ENCODE measurements at places on chromosomes 6 and 20.
A peak's percentile ranks its signal among the peaks of the same experiment; 100 is the strongest.

- peak; percentile 35 for DNase-seq
These were observed 669 bp upstream of the TMEM30A start for GRCh38 chr6:75285283-75285639.

- DNase-seq: no peak
These were observed 791.1 kb downstream of the MAFB start for GRCh38 chr20:39897781-39898466.

DNA sequence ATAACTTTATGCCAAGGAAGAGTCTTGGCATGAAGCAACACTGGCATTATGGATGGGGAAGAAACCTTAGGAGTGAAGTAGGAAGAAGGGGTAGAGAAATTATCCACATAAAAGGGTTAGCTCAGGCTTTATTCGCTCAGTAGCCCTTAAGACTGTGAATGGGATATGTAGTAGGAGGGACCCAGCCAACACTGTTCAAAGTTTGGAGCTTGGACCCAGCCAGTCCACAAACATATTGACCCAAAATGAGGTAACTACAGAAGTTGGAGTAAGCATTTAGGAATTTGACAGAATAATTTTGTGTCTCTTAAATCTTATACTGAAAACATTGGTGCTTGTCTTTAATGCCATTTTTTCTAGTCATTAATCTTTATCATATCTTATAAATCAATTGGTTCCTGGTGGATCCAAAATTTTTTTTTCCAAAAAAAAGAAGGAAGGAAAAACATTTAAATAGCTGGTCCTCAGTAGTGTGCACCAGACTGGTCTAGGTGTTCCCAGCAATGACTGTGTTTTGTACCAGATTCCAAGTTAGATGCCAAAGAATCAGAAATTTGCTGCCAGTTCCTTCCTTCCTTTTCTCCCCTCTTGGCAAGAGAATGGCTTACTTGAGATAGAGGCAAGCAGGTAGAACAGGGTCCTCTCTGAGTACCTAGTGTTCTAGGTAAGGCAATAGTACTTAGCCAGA is 451.8 kb upstream of the SOX4 start:
- no peak for DNase-seq

GRCh38 chr6:169064194-169064593 is 189.5 kb downstream of the THBS2 start:
- no peak for DNase-seq

DNA sequence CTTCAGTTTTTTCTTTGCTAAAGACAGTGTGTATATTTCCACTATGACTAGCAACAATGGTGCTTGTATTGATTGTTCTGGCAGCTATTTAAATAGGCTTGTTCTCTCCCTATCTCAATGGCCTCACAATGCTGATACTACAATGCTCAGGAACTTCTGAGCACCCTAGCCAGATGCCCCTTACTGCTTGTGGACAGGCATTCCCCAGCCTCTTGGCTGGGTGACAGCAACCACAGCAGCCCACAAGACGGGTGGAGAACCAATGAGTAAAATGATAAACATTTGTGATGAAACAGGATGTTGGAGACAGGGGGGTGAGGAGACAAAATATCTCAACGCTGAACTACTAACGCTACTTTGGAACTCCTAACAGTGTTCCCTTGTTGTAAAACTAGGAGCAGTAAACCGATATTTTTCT is 42.3 kb downstream of the HIVEP2 start:
- DNase-seq: no peak

DNA sequence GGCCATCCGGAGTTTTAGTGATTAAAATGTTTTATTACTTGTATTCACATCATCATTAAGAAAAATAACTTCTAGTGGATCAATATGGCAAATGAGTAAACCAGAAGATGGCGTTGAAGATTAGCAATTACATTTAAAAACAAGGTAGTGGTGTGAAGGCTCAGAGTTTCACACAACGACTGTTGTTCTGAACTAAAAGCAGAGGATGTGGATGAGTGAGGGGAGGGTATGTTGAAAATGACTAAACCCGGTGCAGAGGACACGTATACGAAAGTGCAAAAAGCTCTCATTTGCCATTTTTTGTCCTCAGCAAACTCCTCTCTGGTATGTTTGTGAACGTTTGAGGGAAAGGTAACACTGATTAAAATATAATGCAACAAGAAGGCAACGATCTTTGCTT is 1.9 kb upstream of the IRF4 start:
- no peak for DNase-seq

DNA sequence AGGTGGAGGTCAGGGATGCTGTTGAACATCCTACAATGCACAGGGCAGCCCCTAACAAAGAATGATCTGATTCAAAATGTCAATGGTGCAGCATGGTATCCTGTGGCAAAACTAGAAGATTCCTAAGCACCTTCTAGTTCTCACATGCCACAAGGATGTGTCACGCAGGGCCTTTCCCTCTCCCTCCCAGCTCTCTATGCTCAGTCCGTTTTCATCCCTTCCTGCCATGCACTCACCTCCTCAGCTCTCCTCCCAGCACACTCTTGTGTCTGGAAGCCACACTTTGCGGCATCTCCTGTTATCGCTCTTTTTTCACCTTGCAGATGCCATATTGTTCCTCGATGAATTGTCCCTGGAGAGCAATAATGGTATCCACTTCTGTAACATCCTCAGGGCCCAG is 263.4 kb downstream of the CDC5L start:
- DNase-seq: no peak

GRCh38 chr20:58512808-58513552 is 2.2 kb downstream of the APCDD1L start:
- no peak for DNase-seq

- DNase-seq: no peak
These were observed 360.1 kb downstream of the HDGFL1 start for GRCh38 chr6:22929311-22929985.

GRCh38 chr20:49384437-49385434 is 97.7 kb downstream of the KCNB1 start:
- peak; percentile 35 for DNase-seq

GRCh38 chr6:167975458-167975857 is 22.0 kb upstream of the KIF25 start:
- DNase-seq: no peak

DNA sequence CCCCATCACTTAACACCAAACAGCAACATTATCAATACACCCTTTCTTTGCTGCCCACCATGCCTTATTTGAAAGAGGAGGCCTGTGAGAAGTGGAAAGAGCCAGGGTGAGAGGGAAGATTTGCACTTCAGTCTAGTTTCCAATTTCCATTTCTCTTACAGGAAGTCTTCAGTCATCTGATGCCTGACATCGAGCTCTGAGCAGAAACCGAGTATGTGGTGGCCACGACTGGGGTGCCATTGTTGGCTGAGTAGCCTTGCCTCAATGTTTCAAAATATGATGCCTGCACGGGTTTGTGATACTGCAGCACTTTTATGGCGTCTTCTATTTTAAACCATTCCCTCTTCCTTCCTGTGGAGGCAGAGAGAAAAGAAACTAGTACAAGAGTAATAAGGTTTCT is 39.8 kb upstream of the SMIM29 start:
- DNase-seq: no peak

DNA sequence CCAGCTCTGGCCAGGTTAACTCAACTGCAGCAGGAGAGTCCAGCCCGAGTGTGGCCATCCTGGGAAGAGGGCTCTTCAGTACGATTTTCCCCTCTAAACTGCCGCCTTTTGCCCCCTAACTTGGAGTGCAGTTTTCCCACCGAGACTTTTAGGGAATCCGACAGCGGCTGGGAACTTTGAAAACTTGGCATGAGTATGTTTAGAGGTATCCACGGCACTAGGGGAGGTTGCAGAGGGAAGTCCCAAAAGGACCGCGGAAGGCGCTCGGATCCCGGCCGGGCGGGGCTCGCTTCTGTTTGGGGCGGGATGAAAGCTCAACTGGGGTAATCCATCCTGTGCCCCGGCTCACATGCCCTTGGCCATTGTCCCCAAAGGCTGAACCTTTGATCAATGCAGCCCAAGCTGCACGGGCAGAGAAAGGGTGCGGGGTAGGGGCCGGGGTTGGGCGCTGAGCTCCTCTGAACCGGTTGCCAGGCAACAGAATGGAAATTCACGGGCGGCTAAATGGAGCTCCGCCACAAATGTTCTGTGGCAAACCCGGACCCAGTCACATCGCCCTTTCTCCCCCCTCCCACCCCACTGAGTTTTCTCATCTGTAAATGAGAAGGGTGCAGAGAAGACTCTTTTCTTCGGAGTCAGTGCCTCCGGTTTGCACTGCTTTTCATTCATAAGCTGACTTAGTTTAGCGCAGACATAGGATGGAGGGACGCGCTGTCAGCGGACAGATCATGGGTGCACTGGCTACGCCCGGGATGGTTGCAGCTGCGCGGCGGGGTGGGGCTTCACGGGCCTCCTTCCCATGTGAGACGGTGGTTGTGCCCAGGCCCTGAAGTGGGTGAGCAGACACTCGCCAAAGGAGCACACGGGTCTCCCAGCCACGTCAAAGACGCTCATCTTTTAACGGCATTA is 2.3 kb downstream of the BMP6 start:
- DNase-seq: peak; percentile 25

DNA sequence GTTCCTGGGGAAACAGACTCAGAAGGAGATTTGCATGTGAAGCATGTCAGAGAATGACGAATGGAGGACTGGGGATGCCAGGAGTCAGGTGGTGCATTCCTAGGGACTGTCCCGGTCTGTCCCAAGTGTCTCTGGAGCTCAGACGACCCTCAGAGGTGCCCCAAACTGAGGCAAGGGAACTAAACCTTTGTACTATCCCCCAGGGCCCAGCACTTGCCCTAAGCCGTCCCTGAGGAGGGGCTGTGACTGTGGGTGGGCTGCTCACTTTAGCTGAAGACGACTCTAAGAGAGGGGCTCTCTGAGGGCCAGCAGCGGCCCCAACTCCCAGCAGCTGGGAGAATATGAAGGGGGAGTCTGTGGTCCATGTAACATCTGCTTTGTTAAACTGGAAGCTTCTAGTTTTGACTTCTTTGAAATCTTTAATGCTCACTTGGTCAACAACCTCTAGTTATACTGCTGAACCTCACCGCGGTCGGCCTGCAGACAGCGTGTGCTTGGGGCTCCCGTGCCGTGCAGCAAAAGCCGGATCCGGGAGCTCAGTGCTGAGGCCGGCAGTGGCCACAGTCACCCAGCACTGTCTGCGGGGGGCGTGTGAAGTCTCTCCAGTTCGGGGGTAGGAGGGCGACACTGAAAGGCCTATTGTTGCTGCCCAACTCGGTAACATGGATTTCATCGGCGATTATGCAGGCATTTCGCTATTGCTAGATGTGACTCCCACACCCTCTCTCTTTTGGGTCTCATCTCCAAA is 34.2 kb downstream of the TUBB2B start:
- DNase-seq: no peak

DNA sequence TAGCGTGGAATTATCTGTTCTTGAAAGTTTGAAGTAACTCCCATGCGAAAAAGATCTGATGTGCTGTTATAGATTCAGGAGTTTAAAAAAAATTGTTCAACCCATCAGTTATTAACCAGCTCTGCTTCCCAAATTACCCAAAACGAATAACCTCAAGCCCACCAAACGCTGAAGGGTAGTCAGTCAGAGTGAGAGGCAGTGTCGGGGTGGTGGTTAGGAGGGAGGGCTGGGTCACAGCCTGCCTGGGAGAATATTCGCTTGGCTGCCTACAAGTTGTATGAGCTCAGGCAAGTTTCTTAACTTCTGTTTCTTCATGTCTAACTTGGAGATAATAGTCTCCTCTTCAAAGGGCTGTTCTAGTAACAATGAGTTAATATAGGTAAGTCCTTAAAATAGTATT is 114.6 kb downstream of the JPH2 start:
- DNase-seq: no peak

DNA sequence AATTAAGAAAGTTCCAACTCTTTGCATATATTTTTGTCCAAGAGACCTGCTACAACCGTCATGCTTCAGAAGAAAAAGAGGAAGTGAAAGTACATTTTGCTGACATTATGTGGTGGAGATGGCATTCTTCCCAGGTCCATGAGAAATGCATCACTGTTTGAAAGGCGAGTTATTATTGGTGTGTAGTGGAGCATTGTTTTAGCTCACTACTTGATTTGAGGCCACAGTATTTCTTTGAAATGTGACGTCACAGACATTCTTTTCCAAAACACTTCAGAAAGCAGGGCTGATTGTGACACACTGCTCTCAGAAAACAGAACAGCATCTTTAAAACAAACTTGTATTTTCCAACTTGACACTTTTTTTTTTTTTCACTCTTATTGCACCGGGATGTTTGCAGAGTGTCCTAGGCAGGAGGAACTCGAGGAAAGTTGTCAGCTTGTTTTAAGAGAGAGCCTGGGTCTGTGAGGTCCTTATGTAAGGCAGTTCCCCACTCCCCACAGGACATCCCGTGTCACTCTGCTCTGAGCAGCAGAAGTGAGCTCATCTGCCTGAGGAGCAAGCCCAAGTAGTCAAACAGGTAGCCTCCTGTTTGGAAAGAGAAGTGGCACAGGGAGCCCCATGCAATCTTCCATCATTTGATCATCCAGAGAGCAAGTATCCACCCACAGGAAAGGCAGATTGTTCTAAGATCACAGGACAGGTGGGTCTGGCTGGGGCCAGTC is 1.1 kb downstream of the SPTLC3 start:
- DNase-seq: no peak

- DNase-seq: no peak
These were observed 130.4 kb upstream of the AKAP12 start for GRCh38 chr6:151109361-151109760.

- DNase-seq: peak; percentile 23
These were observed 5.8 kb upstream of the ABHD16B start for GRCh38 chr20:63855363-63856097.

DNA sequence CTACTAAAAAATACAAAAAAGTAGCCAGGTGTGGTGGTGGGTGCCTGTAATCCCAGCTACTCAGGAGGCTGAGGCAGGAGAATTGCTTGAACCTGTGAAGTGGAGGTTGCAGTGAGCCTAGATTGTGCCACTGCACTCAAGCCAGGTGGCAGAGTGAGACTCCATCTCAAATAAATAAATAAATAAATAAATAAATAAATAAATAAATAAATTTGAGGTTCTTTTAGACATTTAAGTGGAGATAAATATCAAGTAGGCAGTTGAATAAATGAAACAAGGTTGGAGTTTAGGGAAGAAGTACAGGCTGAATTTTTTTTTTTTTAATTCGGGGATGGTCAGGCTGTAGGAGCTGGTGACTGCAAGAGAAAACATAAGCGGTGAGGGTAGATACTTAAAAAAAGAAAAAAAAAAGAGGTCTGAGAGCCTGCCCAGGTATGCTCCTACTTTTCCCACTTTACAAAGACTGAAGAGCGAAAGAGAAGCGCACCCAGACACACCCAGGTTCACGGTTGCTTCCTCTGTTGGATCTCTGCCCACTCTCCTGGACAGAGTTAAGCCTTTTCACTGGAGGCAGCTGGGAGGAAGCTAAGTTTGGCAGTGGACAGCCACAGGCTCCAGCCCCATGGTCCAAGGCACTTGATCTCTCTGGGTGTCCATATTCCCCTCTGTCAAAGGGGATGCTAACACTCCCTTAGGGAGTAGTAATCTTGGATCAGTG is 100.9 kb upstream of the PRDM1 start:
- DNase-seq: peak; percentile 57
